Activated CD8-positive, alpha-beta memory T cell treated with anti-CD3 and anti-CD28 coated beads for 1 hour (primary cell): ENCODE measurements at places on chromosomes 11 and 22.

GRCh38 chr11:126491092-126491491 is 135.6 kb downstream of the ST3GAL4 start:
- DNase-seq = no peak

- DNase-seq = no peak
Measured at GRCh38 chr22:29994943-29995342, 85.3 kb upstream of the HORMAD2 start.

- DNase-seq = no peak
Measured at GRCh38 chr22:29914991-29915533, 32.1 kb downstream of the MTMR3 start.

DNA sequence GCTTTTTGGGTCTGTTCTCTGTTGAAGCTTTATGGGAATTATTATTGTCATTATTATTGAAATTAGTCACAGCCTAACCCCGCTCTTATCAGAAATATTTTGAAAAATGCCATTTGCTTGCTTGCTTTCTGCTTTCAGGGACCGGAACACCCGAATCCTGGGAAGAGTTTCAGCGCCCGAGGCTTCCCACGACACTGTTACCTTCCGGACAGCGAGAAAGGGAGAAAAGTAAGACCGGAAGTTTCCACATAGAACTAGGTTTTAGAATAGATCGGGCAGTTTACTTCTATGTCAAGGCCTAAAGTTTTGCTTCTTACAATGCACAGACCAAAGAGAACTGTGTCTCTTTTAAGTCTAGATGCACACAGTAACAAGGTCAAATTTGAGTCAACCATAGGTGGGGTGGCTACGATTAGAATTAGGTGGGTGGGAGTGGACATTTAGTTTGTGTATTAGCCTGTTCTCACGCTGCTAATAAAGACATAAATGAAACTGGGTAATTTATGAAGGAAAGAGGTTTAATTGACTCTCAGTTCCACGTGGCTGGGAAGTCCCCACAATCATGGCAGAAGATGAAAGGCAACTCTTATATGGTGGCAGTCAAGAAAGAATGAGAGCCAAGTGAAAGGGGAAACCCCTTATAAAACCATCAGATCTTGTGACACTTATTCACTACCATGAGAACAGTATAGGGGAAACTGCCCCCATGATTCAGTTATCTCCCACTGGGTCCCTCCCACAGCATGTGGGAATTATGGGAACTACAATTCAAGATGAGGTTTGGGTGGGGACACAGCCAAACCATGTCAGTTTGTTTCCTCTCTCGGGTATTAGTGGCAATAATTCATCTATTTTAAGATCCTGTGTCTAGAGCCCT is 12.9 kb downstream of the MPEG1 start:
- no peak for DNase-seq

- DNase-seq = no peak
Measured at GRCh38 chr11:78425399-78426070, 7.9 kb upstream of the GAB2 start.

DNA sequence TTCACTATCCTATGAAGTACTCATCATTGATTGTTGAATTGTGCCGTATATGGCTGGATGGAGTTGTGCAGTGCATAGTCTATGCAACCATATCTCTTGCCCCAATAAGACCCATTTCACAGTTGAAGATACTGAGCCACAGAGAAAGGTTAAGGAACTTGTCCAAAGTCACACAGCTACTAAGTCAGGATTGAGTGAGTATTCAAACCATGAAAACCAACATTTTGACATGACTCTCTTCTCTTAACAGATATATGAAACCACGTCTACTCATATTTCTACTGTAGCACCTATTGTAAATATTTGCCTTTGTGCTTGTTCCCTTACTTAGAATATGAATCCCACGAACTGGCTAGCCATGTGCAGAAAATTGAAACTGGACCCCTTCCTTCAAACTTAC is 58.1 kb downstream of the MAML2 start:
- no peak for DNase-seq

- DNase-seq = no peak
Measured at GRCh38 chr11:65132988-65133700, 1.2 kb downstream of the SYVN1 start.
